Spleen (tissue), 13 donors: ENCODE measurements at places on chromosomes 16 and 17. TPM values are rescaled to one million over a fixed set of nuclear protein-coding genes. Genes with fewer than 3 reads are reported as not detected.

Gene TMEM204
- 26.9 TPM for total RNA-seq

Gene CSH1
- total RNA-seq = not detected

Gene STAT5B
- 90.2 TPM for total RNA-seq

Gene KRTAP9-8
- total RNA-seq = not detected

- peaks cover 54% of the 10 kb centered on the region for H3K4me1 ChIP-seq
- DNase-seq = no peak
- peak overlapping the region; percentile 67 for H3K27ac ChIP-seq
- H3K4me3 ChIP-seq = peak overlapping the region; percentile 63
- no peaks in the 10 kb centered on the region for H3K36me3 ChIP-seq
Observed at GRCh38 chr16:396605-397004, 394 bp upstream of the NME4 start.

- H3K27me3 ChIP-seq = no peaks in the 10 kb centered on the region
- no peaks in the 10 kb centered on the region for H3K4me1 ChIP-seq
- H3K27ac ChIP-seq = no peak overlapping the region
- H3K4me3 ChIP-seq = no peak overlapping the region
- H3K36me3 ChIP-seq = peaks cover 93% of the 10 kb centered on the region
- no peak for DNase-seq
Observed at GRCh38 chr17:38768417-38768816, 15.9 kb downstream of the PSMB3 start.

DNA sequence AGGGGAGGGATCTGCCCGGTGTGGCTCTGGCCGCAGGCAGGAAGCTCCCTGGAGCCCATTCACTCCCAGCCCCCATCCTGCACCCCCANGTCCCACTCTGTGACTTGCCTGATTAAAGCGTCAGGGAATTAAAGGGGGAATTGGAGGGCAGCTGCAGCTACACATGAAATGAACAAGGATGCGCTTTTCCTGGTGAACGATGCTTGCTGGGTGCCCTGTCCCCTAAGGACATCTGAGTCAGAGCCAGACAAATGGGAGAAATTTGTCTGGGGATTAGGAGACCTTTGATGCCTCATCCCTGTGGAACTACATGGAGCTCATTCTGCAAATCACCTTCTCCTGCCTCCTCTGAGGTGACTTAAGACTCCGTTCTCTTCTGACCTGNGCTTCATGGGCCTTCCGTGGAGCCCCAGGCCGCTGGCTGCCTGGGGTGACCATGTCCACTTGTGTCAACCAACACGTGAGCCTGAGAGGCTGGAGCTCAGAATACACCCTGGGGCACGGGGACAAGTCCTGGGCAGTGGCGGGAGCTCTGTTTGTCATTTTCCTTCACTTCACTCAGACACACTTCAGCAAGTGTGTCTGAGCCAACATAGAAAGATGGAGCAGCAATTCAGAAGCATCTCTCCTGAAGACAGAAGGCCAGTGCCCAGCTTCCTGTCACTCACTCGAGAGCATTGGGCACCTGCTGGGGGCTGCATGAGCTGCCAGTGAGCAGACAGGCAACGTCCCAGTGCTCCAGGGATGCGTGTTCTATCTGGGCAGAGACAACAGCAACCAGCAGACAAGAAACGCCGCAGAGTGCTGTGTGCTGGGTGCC, 54.1 kb downstream of the METRNL start:
- no peaks in the 10 kb centered on the region for H3K36me3 ChIP-seq
- H3K4me3 ChIP-seq = no peak overlapping the region
- no peak overlapping the region for H3K27ac ChIP-seq
- no peaks in the 10 kb centered on the region for H3K27me3 ChIP-seq

DNA sequence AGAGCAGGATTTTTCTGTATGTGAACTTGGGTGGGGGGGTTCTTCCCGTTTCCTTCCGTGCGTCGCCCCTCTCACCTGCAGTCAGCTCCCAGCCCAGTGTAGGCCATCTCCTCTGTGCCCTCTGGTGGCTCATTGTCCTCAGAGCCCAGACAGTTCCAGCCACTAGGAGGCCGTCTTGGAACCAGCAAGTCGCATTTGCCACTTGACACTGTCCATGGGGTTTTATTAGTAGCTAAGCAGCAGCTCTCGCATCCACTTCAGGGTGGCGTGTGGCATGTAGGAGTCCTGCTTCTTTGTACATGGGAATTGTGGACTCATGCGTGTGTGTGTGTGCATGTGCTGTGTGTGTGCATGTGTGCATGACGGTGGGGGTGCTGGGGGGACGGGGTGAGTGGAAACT, 74.0 kb downstream of the SEC14L1 start:
- peak overlapping the region; percentile 30 for H3K27ac ChIP-seq
- H3K36me3 ChIP-seq = peaks cover 73% of the 10 kb centered on the region
- DNase-seq = no peak
- H3K4me1 ChIP-seq = peaks cover 46% of the 10 kb centered on the region
- H3K4me3 ChIP-seq = no peak overlapping the region

DNA sequence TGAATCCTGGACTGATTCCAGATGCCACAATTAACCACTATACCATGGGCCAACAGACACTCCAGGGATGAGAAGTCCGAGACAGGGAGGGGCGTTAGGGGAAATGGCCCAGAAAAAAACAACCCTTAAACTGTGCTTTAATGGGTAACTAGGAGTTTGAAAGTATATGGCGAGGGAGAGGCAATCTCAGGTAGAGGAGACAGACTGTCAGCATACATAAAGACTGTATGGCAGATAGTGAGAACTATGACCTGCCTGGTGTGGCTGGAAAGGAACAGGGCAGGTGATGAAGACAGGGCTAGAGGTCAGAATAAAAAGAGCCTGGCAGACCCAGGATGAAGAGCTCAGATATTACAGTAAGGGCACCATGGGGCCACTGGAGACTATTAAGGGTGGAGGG, 8.1 kb downstream of the ZZEF1 start:
- no peak overlapping the region for H3K27ac ChIP-seq
- H3K36me3 ChIP-seq = no peaks in the 10 kb centered on the region
- H3K27me3 ChIP-seq = no peaks in the 10 kb centered on the region
- no peak overlapping the region for H3K4me3 ChIP-seq

DNA sequence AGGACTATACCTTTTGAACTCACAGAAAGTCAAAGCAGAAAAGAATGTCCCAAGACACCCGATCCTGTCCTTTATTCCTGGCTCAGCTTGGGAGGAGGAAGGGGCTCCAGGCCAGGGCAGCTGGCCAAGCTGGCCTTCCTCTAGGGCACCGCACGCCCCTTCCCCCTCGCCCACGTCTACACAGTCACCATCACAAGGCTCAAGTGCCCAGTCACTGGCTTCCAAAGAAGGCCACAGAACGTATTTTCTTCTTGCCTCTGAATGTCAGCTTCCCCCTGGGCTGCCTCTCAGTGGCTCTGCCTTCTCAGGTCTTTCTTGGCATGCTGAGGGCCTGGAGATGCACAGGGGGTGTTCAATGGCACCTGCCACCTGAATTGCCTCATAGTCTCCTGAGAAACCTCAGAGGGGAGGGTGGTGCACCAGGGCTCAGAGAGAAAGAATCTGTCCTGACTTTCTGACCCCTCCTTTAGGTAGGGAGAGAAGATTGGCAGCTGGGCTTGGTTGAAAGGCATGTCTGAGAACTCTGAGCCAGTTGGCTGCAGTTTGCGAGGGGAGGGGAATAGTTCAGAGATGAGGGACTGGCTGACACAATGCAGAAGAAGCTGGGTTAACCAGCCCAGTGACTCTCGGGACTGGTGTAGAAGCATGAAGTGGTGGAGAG, 2.1 kb downstream of the DHRS11 start:
- DNase-seq = peak; percentile 44
- no peak overlapping the region for H3K27ac ChIP-seq

DNA sequence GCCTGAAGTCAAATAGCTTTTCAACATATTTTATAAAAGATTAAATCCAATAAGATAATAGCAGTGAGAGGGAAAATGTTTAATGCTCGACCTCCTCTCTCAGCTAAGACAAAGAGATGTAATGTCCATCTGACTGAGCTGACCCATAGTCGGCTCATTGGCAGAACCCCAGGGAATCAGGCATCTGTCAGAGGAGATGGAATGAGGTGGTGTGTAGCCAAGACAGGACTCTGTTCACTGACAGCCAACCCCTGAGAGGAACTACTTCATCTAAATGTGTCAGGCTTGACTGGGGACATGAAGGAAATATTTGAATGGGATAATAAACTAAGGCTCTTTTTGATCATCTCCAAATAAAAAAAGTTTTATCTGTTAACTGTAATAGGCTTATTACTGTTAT, 188.0 kb downstream of the CDH11 start:
- H3K27ac ChIP-seq = no peak overlapping the region
- DNase-seq = no peak
- no peaks in the 10 kb centered on the region for H3K27me3 ChIP-seq

- H3K36me3 ChIP-seq = peaks cover 7% of the 10 kb centered on the region
- no peak for DNase-seq
- no peak overlapping the region for H3K4me3 ChIP-seq
- peaks cover 9% of the 10 kb centered on the region for H3K4me1 ChIP-seq
- no peak overlapping the region for H3K27ac ChIP-seq
- H3K27me3 ChIP-seq = no peaks in the 10 kb centered on the region
Observed at GRCh38 chr17:82917699-82918345, 78.0 kb upstream of the ZNF750 start.

- H3K4me1 ChIP-seq = peaks cover 24% of the 10 kb centered on the region
- H3K27ac ChIP-seq = no peak overlapping the region
- no peaks in the 10 kb centered on the region for H3K36me3 ChIP-seq
- no peak for DNase-seq
- H3K4me3 ChIP-seq = no peak overlapping the region
Observed at GRCh38 chr17:38569701-38570512, 35.8 kb downstream of the SRCIN1 start.

GRCh38 chr16:2752850-2753732, 653 bp downstream of the SRRM2 start:
- H3K4me3 ChIP-seq = peak overlapping the region; percentile 94
- no peaks in the 10 kb centered on the region for H3K36me3 ChIP-seq
- H3K27me3 ChIP-seq = no peaks in the 10 kb centered on the region
- H3K27ac ChIP-seq = peak overlapping the region; percentile 99

DNA sequence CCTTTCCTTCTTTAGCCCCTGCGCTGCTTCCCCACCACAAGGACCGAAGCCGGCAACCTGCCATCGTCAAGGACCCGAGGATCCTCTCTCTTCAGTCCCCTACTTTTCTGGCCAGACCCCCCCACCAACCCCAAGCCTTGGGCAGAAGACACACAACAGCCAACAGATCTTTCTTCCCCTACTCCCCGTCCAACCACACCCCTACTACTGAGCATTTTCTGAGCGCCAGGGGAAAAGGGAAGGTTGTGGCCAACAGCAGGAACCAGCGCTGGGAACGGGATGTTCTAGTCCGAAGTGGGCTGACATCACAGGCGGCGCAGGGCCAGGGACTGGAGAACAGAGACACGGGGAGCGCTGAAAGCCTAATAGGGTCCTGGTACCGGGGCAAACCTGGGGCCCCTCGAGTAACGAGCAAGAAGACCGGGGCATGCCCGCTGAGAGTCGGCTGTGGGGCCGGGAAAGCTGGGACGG, 528 bp downstream of the PER1 start:
- H3K36me3 ChIP-seq = peaks cover 37% of the 10 kb centered on the region
- H3K27ac ChIP-seq = peak overlapping the region; percentile 98
- peaks cover 62% of the 10 kb centered on the region for H3K4me1 ChIP-seq
- peak overlapping the region; percentile 71 for H3K4me3 ChIP-seq
- DNase-seq = peak; percentile 92

DNA sequence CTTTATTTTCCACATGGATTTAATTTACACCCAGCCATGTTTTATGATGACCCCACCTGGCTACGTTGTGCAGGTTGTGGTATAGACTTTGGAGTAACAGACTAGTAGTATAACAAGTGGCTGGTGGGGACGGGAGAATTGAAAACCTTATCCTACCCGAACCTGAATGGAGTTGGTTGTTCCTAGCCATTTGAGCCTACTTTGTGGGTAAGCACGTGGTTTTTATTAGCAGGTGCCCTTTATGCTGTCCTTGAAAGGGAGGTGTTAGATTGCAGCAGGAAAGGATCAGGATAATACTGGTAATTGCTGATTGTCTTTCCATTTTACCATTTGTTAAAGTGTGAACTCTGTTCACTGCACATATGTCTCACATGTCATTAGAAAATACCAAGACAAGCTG, 31.9 kb upstream of the PHAF1 start:
- H3K4me1 ChIP-seq = no peaks in the 10 kb centered on the region
- H3K4me3 ChIP-seq = no peak overlapping the region
- H3K27me3 ChIP-seq = no peaks in the 10 kb centered on the region
- H3K27ac ChIP-seq = no peak overlapping the region
- H3K36me3 ChIP-seq = no peaks in the 10 kb centered on the region

GRCh38 chr16:397736-398332, 835 bp downstream of the NME4 start:
- peak overlapping the region; percentile 98 for H3K27ac ChIP-seq
- H3K36me3 ChIP-seq = no peaks in the 10 kb centered on the region
- no peak overlapping the region for H3K4me3 ChIP-seq
- peak; percentile 88 for DNase-seq
- H3K27me3 ChIP-seq = no peaks in the 10 kb centered on the region

DNA sequence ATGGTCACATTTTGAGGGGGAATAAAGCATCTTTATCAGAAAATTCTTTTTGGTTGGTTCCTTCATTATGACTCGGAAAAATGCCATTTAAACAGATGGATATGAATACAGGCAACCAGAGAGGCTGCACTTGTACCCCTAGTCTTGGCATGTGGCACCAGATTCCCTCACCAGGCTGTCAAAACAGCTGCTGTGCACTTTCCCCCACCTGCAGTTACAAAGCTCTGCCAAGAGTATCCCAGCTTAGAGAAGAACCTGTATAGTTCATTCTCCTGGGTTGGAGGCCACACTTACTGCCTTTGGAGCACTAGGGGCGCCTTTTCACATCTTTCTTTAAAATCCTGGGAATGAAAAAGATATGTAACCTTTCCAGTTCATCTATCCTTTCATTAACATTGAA, 190.3 kb downstream of the KIF2B start:
- no peaks in the 10 kb centered on the region for H3K27me3 ChIP-seq
- H3K27ac ChIP-seq = no peak overlapping the region
- H3K36me3 ChIP-seq = no peaks in the 10 kb centered on the region
- DNase-seq = no peak
- H3K4me3 ChIP-seq = no peak overlapping the region

- no peak overlapping the region for H3K27ac ChIP-seq
- no peak overlapping the region for H3K4me3 ChIP-seq
- no peaks in the 10 kb centered on the region for H3K4me1 ChIP-seq
- no peak for DNase-seq
- H3K27me3 ChIP-seq = no peaks in the 10 kb centered on the region
Observed at GRCh38 chr17:71710816-71711215, 410.0 kb upstream of the SOX9 start.

GRCh38 chr17:47117386-47117785, 71.7 kb downstream of the CDC27 start:
- H3K27me3 ChIP-seq = no peaks in the 10 kb centered on the region
- no peak overlapping the region for H3K27ac ChIP-seq
- DNase-seq = no peak

DNA sequence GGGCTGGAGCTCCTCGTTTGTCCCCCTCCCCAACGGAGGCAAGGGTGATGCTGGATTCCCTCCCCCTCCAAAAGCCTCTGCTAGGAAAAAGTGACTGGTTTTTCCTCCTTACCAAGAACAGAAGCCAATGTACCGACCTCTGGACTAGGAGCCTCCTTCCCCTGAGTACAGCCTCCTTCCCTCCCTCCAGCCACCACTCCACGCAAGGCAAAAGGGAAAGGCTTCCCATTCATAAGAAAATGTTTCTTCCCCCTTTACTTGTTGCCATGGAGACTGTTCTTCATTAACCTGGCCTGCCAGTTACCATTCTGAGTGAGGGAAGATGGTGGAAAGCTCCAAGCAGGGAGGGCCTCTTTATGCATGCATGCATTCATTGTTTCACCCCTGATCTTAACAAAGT, 4.3 kb upstream of the PIMREG start:
- no peaks in the 10 kb centered on the region for H3K36me3 ChIP-seq
- H3K4me3 ChIP-seq = no peak overlapping the region
- H3K27ac ChIP-seq = no peak overlapping the region
- no peaks in the 10 kb centered on the region for H3K27me3 ChIP-seq

GRCh38 chr17:56653877-56654276, 60.4 kb downstream of the NOG start:
- no peaks in the 10 kb centered on the region for H3K4me1 ChIP-seq
- H3K4me3 ChIP-seq = no peak overlapping the region
- no peak overlapping the region for H3K27ac ChIP-seq
- no peaks in the 10 kb centered on the region for H3K36me3 ChIP-seq
- no peaks in the 10 kb centered on the region for H3K27me3 ChIP-seq
